Stimulated activated CD4-positive, alpha-beta T cell treated with anti-CD3 and anti-CD28 coated beads, Interleukin-15, amount 100 ng/mL, for 24 hours (primary cell): ENCODE measurements at places on chromosomes 13 and 19.

GRCh38 chr19:49555600-49556411 lies 24.6 kb downstream of the NOSIP start:
- DNase-seq, result peak; percentile 88

GRCh38 chr13:47317356-47317755 lies 420.5 kb upstream of the HTR2A start:
- no peak for DNase-seq

DNA sequence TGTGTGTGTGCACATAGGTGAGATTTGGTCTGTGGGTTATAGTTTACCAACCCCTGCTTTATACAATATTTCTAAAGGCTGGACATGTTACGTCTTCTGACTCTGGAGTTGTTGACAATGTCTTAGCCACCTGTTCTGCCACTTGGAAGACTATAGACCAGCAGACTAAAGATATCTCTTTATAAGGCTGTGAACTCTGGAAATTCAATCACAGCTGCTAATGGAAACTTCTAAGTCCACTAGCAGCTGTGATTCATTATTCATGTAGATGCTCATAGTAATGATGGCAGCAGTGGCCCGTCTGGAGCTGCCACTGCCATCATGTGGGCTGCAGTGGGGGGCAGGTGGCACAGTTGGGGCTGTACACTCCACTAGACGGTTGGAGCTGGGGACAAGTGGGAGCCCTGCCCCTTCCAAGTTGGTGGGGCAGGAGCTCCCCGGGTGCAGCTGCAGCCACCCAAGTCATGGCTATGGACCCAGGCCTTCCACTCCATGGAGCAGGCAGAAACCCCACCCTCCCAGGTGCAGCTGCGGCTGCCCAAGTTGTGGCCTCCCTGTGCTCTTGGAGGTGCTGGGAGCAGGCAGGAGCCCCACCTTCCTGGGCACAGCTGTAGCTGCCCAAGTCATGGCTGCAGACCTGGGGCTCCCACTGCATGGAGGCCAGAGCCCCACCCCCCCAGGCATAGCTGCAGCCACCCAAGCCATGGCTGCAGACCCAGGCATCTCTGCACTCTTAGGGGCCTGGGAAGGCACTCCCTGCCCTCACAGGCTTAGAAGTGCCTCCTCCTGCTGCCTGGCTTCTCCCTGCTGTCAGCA lies 8.8 kb downstream of the IGFL4 start:
- DNase-seq, result no peak

DNA sequence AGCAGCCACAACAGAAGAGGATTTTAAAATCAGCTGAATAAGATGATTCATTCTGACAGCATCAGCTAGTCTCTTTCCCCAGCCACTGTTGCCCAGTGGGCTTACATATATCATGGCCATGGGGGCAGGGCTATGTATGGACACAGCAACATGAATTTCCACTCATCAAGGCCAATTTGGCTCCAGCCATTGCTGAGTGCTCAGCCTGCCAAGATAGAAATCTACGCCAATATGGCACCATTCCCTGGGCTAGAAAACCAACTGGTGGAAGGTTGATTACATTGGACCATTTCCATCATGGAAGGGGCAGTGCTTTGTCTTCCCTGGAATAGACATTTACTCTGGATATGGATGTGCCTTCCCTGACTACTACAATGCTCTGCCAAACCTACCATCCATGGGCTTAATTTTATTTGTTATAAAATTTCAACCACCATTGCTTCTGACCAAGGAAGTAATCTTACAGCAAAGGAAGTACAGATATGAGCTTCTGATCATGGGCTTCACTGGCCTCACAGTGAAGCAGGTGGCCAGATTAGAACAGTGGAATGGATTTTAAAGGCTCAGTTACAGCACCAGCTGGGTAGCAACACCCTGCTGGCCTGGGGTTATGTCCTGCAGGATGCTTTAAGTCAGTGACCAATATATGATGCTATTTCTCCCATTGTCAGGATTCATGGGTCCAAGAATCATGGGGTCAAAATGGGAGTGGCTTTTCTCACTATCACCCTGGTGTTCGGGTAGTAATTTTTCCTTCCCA lies 9.8 kb upstream of the ALOX5AP start:
- no peak for DNase-seq

GRCh38 chr13:98535501-98536354 lies 41.2 kb downstream of the STK24 start:
- DNase-seq, result no peak

GRCh38 chr13:105817498-105817897 lies 718.0 kb downstream of the EFNB2 start:
- DNase-seq, result no peak

DNA sequence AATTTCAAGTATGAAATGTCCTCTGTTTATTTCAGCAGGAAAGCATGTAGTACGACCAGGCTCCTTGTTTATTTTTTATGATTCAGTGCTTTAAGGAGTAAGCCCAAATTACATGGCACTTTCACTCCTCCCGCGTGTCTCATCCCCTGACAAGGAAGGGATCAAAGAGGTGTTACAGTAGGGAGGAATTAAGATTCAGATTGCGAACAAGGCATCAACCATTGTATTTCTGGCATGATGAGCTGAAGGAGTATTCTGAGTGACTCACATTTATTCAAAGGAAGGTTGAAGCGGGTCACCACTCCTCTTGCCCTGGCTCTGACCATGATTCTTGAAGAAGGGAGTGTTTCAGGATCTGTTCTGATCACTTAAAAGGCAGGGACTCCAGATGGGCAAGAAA lies 46.1 kb upstream of the CNMD start:
- no peak for DNase-seq

DNA sequence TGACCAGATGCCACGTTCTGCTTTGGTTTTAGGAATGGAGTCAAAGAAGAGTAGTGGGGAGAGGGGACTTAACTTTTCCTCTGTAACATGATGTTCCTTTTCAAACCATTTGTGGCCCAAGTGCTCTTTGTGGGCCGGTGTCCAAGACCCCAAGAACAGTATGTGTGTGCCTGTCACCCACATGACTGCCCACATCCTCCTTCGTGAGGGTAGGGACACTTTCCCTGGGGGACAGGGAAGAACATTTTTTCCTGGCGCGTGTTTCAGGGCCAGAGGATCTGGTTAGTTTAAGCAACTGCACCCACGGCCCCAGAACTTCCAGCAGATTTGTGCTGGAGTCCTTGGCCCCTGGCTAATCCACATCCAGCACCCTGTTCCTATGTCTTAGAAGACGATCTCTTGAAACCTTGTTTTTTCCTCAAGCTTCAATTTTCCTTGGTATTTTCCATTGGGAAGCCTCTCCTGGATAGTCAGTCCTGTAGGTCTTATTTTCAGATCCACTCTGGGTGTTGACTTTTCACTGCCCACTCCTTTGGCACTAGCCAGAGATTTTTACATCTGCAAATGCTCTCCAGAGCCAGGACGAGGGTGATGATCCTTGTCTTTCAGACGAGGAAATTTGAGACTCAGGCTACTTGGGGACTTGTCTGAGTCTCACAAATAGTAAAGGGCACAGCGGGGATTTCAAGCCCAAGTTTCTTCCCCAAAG lies 10.8 kb upstream of the CCDC97 start:
- no peak for DNase-seq

DNA sequence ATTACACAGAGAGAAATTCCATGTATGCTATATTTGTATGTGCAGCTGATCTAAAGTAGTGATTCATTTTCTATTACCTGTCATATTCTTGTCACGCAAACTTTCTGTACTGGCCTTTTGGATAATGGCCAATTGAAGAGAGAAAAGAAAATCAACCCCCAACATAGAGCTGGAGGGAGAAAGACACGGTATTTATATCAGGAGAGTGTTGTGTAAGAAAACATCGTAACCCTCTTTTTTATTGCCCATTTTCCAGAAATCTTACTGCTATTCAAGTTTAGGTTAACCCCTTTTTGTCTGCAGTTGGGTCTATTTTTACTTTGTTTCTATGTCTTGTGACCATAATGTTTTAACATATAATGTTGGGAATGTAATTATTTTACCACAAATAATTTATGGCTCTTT lies 27.9 kb downstream of the DGKH start:
- no peak for DNase-seq

DNA sequence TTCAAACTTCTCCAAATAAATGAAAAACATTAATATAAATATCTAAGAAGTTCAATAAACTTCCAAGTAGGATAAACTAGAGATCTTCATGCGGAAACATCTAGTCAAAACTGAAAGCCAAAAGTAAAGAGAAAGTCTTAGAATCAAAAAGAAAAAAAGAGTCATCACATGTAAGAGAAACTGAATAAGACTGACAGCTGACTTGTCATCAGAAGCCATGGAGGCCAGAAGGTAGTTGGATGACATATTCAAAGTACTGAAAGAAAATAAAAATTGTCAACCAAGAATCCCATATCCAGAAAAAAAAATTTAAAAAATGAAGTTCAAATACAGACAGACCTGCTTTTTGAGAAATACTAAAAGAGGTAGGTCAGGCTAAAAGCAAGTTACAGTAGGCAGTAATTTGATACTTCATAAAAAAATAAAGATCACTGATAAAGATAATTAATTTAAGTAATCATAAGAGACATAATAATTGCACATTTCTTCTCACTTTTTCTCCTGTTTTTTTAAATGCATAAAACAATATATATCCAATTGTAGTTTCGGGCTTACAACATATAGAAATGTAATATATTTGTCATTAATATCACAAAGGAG lies 327.6 kb upstream of the PCDH9 start:
- DNase-seq, result no peak

DNA sequence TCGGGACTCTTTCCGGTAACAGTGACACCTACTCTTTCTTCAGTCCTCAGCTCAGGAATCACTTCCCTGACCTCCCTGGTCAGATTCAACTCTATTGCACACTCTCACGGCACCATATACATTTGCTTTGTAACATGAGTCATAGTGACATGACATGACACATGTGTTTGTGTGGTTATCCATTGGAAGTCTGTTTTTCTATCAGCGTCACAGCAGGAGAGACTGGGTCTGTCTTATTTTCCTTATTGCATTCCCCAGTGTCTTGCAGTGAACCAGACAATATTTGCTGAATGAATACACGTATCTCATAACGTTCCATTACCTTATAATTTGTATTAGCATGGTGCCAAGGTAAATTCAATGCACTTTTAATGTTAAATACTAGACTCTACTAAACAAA lies 102.0 kb downstream of the DCLK1 start:
- DNase-seq, result no peak

DNA sequence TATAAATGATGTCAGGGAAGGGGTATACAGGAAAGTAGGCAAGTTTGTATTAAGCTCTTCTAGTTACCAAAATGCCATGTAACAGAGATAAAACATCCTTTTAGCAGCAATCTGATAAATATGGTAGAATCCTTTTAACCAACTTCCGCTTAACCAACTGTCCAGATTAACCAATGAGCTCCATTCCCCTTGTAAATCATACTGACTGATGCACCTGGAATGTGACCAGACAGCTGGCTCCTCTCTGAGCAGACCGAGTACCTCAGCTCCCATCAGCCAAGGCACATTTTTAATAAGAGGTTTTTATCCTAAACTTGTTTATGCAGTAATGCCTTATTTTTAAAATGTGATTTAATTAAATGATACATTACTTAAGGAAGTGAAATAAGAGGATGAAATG lies 66.4 kb downstream of the KLF12 start:
- no peak for DNase-seq

DNA sequence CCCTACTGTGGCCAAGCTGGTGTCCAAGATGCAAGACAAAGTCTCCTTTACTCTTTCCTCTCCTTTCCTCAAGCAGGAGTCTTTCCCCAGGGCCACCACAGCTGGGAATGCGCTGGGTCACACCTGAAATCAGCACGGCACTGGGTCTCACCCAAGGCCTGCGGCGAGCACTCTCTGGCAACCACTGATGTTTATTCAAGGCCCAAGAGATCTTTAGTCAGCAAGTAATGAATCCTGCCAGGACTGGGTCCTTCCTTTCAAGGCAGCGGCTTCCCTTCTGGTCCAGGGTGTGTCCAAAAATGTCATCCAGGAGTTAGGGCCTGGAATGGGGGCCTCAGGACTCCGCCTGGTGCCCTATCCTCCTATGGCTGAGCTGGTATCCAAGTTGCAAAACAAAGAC lies 24.1 kb downstream of the BLOC1S3 start:
- no peak for DNase-seq

GRCh38 chr19:51123381-51123800 lies 1.3 kb upstream of the SIGLEC9 start:
- DNase-seq, result peak; percentile 44

DNA sequence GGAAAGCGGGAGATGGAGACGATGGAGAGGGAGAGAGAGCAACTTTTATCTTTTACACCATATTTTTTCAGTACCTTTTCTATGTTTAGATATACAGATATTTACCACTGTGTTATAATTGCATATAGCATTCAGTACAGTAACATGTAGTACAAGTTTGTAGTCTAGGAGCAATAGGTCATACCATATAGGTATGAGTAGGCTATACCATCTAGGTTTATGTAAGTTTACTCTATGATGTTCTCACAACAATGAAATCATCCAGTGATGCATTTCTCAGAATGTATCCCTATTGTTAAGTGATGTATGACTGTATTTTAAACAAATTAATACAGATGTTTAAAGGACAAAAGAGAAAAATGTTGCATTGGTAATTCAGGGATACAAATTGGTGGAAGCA lies 136.1 kb downstream of the PDS5B start:
- DNase-seq, result no peak

DNA sequence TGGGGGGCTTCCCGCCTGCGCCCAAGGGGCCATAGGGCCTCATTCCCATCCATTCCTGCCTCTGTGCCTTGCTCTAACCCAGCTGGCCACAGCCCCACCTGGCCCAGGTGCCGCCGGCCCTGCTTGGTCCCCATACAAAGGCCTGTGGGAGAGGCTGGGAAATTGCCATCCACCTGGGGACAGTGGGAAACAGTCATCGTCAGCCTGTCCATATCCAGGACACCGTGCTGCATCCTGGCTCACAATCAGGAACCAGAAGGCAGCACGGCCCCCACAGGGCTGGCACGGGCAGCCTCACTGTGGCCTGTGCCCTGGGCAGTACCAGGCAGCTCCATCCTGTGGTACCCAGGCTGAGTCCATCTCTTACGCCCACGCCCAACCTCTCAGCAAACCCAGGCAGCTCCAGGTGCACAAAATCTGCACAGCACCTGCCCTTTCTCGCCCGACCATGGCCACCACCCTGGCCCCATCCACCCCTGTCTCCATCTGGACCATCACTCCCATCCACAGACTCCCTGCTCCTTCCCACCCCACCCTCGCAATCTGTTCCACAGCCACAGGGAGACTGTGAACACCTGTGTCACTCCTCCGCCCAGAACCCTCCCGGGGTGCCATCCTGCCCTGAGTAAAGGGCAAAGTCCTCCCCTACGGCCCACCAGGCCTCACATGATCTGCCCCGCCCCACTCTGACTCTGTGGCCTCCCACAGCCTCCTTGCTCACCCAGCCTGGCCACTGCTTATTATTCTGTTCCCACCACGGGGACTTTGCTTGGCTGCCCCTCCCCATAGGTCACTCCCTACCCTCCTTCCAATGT lies 21.1 kb upstream of the FBXO27 start:
- no peak for DNase-seq
